Right renal cortex interstitium (tissue), 3 donors: ENCODE measurements at places on chromosomes 3 and 15.

DNA sequence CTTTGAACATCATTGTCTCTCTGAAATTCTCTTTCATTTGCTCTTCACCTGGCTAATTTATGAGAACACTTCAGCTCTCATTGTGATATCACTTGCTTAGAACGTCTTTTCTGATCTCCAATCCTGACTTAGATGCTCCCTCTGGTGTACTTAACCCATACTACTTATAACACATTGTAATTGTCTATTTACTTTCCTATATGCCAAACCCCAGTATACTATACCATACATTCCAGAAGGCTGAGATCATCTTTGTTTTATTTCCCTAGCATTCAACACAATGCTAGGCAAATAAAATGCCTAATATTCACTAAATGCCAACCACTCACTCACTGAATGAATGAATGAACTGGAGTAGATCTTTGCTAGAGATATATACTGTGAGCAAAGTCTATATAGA, 27.0 kb upstream of the PEX5L start:
- no peak for DNase-seq

DNA sequence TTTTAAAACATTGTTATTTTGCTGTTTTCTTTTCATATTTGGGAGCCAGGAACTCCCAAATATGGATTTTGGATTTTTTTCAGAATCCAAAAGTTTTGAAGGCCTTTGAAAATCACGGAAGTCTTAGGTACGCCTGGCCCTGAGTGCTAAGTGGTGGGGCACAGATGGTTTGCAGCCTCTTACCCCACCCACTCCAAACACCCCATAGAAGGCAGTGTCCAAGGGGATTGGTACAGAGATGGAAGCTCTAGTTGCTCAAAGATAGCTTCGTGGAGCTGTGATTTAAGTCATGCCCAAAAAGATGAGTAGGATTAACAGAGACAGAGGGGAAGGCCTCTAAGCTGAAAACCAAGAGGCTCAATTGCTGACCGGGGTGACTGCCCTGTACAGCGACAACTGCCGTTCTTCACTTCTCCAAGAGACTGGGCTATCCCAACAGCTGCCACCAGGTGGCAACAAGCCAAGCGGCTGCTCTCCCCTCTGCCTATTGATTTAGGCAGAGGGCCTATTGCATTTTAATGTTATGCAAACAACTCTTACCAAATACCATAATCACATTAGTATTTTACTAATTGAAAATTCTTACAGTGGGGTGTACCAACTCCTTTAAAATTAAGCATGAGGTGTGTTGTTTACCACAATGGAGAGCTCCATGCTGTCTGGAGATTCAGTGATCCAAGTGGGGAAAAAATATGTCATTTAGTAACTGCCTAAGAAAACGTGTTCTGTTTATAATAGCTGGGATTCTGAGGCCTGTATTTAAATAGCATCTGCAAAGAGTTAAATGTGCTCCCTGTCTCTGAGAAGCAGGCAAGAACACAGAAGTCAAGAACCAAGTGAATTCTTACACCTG, 64.0 kb upstream of the C15orf61 start:
- peak; percentile 61 for DNase-seq

- no peak for DNase-seq
Observed at GRCh38 chr15:52798529-52799101, 8.5 kb upstream of the ONECUT1 start.

- DNase-seq, result no peak
Observed at GRCh38 chr3:132879656-132880055, 157.4 kb upstream of the NPHP3 start.

GRCh38 chr3:188191460-188191859, 37.5 kb downstream of the LPP start:
- DNase-seq, result no peak

DNA sequence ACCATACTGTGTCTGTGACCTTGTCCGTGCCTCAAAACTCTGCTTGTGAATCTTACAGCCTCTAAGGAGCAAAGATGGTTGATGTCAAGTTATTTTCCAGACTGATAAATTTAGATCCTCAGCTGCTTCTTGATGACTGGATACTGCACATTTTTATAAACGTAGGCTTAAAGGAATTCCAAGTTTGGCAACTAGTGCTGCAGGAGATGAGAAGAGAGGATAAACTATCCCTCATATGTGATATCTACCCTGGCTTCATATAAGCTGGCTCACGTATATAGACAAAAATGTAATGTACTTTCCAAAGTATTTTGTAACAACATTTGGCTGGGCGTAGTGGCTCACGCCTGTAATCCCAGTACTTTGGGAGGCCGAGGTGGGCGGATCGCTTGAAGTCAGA, 89.6 kb downstream of the GMPS start:
- DNase-seq, result no peak

- DNase-seq, result no peak
Observed at GRCh38 chr3:31466866-31467265, 65.9 kb upstream of the STT3B start.

- no peak for DNase-seq
Observed at GRCh38 chr3:143302638-143303171, 183.1 kb downstream of the CHST2 start.

DNA sequence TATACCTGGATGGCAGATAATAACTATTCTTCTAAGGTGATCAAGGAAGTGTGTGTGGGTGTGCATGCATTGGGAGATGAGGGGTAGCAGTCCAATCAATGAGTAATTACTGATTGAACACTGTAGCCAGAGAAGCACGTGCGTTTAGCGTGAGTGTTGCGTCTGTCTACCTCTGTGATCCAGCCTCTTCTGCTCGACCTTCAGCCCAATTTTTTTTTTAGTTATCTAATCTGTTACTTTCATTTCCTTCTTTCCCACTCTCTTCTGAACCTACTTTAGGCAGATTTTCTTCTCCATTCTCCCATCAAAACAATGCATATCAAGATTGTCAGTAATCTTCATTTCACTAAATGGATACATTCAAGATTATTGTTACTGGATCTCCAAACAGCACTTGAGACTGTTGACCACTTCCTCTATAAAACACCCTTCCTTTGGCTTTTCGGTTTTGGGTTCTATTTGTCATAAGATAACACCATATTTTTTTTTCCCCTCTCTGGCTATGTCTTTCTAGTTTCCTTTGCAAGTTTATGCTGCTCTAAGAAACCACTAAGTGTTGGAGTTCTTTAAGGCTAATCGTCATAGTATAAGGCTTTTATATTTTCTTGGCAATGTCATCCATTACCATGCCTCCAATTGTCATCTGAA, 41.0 kb downstream of the MCTP2 start:
- no peak for DNase-seq

DNA sequence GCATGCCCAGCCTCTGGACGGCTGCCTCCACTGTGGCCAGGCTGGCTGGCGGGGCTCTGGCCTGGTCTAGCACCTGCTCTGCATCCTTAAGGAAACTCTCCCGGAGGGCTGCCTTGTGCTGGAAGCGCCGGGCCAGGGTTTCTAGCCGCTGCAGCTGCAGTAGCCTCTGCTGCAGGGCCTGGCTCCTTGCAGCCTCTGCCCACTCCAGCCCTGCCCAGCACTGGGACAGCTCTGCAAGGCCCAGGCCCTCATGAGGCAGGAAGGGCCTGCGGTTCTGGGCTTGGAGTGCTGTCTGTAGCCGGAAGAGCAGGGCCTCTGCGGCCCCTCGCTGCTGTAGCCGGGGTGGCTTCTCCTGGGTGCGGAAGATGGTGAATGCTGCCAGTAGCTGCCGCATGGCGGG, 8.0 kb downstream of the SPTBN5 start:
- DNase-seq, result no peak

GRCh38 chr15:100158356-100158755, 183.4 kb downstream of the ADAMTS17 start:
- DNase-seq, result no peak

GRCh38 chr15:69452692-69453521, at the start of gene RPLP1:
RPLP1 (plus strand) TSS chr15:69452818; CDS start chr15:69452949, 131 bp downstream.
- DNase-seq, result peak; percentile 96

DNA sequence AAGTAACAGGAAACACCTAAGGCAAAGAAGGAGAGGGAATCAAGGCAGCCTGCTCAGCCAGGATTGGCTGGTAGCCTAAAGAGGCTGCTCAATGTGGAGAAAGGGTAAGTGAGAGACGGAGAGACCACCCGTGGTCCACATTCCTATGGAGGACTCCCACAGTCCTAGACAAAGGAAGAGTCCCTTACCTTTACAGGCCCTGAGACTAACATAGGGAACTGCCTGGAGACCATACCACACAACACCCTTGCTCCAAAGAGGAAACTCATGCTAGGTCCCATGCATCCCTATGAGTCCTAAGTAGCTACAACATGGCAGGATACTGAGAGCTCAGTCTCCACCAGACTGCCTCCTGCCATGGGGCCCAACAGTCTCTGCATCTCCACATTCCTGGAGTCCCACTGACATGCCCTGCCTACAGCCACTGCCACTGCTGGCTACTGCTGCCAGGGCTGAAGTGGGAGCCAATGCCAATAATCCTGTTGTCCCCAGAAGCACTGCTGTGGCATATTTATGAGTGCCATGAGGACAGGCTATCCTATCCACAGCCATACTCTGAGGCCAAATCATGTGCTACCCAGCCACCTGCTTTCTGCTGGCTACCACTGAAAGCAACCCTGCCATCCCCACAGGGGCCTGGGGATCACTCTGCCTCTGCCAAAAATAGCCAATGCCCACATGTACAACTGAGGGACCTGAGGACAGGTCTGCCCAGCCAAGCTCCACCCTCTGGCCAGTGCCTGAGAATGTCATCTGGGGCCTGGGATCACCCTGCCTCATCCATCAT, 45.0 kb downstream of the COPS2 start:
- no peak for DNase-seq

- DNase-seq, result no peak
Observed at GRCh38 chr15:57495041-57495440, 96.7 kb upstream of the MYZAP start.

DNA sequence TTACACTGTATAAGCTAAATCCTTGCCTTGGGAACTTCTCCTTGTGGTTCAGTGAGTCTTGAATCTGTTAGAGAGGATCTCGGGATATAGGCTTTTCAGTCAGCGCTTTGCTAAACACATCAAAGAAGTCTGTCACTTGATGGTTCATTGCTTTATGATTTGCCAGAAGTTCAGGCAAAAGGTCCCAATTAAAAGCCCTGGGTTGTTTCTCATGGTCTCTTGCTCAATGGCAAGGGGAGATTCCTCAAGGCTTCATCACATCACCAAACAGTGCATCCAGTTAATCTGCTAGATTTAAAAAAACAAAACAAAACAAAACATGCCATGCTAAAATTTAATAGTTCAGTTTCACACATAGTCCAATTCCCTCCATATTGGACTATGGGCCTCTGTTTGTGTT, 114.8 kb downstream of the FILIP1L start:
- no peak for DNase-seq

- DNase-seq, result no peak
Observed at GRCh38 chr3:105830836-105831235, 38.0 kb downstream of the CBLB start.

- DNase-seq, result no peak
Observed at GRCh38 chr3:108200578-108200977, 21.6 kb downstream of the IFT57 start.

DNA sequence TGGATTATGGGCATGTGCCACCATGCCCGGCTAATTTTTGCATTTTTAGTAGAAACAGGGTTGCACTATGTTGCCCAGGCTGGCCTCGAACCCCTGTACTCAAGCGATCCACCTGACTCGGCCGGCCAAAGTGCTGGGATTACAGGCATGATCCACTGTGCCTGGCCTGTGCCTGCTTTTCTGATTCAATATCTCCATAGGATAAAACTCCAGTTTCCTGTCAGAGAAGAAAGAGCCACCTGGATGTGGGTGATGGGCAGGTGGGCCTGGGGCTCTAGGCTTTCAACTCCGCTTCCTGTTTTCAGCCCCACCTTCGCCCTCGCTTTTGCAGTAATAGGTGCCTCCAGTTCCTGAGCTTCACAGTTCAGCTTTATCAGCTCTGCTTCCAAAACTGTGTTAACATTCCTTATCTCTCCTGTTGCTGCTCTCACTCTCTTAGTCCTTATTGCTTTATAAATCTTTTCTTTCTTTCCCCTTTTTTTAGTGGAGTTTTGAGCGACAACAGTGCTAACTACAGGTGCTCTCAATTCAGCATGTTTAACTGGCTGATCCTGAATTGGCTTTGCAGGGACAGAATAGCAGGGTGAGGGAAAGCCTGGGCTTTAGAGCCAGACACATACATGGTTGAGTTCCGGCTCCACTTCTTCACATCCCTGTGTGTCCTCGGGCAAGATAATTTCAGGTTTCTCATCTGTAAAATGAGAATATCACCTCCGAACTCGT, 21.1 kb upstream of the PDE8A start:
- DNase-seq, result no peak

- DNase-seq, result no peak
Observed at GRCh38 chr3:147410526-147411237, 1.5 kb downstream of the ZIC1 start.

- no peak for DNase-seq
Observed at GRCh38 chr3:15903164-15903563, 105.4 kb upstream of the ANKRD28 start.

- no peak for DNase-seq
Observed at GRCh38 chr15:67515557-67515956, 5.4 kb upstream of the C15orf61 start.

GRCh38 chr3:23830869-23831484, 25.2 kb downstream of the UBE2E1 start:
- DNase-seq, result no peak

DNA sequence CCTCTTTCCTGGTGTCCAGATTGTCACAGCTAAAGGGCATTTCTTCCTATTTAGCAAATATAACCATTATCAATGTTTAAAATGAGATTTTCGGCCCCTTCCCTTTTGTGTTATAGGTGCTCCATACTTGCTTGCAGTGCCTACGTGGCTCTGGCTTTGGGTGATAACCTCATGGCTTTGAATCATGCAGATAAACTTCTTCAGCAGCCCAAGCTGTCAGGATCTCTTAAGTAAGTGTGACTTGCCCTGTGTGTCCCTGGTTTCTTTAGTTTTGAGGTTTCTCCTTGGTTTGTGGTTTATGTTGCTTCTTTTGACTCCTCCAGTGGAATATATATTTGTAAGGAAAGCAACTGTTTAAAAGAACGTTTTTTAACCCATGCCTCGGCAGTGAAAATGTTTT, 58.5 kb upstream of the TRIM71 start:
- DNase-seq, result no peak

DNA sequence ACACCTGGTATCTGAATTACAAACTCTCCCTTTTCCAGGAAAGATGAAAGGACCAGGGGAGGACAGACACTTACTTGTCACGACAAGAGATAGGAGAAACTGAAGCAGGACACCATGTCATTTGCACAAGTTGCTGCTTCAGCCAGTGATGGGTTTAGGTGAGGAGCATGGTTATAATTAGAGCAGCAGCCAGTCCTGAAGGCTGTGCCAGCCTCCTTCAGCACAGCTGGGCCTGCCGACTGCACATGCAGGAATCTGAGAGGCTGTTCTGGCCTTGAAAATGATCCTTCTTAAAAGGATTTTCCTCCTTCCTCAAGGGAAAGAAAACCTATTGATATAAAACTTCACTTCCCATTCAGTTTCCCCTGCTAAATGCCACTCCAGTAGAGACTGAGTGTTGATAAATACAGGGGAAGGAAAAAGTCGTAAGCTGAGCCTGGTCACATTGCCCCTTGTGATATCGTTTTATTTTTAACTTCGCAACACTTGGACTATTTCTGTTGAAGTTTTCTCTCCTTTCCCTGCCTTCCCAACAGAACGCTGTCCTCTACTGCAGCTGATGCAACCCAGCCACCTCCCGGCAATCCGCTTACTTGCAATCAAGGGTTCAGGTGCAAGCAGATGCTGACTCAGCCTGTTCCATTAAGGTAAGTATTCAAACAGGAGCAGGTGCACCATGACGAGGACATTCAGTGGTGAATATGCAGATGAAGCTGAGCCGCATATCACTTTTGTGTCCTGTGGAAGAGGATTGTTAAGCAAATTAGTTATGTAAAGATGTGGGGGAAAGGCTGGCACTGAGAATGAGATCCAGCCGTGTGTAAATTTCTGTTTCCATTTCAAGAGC, at the start of gene FBXO40:
Gene FBXO40 (plus strand): TSS at position 524 of the 847 bp plus-strand sequence. CDS start 27,197 bp downstream, outside the sequence.
- DNase-seq, result no peak
